ENCODE measurements at places on chromosomes 7 and 10.

DNA sequence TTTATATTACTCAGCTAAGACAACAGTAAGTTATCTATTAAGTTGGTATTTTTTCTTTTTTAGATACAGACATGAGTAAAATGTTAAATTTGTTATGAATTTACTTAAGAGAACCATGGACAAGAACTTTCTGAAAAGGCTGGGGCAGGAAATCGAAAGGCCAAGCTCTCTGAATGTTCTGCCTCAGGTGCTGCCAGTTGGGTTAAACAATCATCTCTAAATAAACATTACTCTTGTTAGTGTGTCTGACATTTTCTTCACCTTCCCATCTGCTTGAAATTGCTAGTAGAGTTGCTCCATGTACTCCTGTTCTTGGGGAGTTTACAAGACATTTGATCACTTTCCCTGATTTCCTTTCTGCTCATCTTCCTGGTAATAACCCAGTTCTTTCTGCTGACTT, 87.5 kb downstream of the ANKRD7 start:
- no peak for DNase-seq

DNA sequence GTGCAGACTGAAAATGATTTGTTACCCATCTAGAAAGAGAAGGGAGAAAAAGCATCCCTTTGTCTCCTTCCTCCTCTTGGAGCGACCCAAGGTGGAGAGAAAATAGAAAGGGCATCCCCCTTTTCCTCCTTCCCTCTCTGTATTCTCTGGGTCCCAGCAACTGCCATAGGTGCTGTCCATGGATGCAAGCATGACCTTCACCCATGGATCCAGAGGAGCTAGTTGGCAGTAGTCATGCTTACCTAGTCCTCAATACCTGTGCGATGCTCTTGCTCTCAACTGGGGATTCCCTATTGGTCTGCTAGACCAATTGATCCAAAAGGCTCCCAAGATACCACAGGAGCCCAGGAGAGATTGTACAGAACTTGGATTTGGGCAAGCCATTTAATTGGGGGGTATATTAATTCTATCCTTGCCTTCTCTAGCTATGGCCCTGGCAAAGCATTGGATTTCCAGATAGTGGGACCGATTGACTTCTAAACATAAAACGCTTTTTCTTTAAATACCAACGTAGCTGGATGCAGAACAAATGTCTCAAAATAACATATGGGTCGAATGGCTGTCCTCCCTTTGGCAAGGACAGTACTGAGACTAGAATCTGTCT, 547.8 kb upstream of the IGFBP3 start:
- no peak for DNase-seq

- no peak for DNase-seq
Observed at GRCh38 chr7:112140600-112140999, 65.6 kb downstream of the DOCK4 start.

- DNase-seq: no peak
Observed at GRCh38 chr10:96984541-96985131, 152.5 kb downstream of the LCOR start.

DNA sequence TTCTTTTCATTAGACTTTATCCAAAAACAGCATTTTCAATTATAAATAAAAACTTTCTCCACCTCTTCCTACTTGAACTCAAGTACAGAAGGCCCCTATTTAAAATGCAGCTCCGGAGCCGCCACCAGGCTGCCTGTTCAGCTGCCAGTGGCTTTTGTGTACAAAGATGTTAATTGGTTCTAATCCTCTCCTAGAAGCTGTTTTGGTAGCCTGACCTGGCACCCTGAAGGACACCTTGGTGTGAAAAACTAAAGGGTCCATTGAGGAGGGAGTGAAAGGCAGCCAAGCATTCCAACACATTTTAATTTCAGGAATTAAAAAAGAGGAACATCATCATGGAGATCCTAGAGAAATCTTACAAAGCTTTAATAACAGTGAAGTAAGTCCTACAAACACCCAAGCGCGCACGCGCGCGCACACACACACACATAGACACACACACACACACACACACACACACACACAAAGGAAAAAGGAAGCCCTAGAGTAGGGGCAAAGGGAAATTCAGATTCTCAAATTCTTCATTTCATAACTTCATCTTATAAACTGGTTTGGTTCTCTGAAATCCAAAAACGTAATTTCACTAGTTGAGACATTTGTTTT, 41.4 kb downstream of the VAX1 start:
- no peak for DNase-seq

GRCh38 chr10:103750836-103751235, 104.5 kb downstream of the SH3PXD2A start:
- no peak for DNase-seq

GRCh38 chr10:119135513-119135881, 30.0 kb downstream of the SFXN4 start:
- DNase-seq: no peak

DNA sequence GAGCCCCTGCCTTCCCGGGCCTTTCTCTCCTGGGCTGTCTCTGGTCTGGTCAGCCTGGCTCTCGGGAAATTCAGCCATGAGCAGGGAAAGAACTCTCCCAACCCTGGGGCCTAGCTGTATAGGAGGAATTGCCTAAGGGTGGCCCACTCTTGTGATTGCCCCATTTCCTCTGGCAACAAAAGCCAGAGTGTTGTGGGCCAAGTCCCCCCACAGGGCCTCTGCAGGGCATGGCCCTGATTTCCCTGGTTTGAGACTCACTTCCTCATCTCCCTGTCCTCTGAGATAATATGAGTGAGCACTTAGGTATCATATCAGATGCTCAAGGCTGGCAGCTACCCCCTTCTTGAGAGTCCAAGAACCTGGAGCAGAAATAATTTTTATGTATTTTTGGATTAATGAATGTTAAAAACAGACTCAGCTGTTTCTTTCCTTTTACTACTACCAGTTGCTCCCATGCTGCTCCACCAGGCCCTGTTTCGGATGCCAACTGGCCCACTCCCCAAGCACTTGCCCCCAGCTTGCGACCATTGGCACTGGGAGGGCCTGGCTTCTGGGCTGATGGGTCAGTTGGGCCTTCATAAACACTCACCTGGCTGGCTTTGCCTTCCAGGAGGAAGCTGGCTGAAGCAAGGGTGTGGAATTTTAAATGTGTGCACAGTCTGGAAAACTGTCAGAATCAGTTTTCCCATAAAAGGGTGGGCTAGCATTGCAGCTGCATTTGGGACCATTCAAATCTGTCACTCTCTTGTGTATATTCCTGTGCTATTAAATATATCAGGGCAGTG, 11.4 kb downstream of the IRF5 start:
- no peak for DNase-seq

DNA sequence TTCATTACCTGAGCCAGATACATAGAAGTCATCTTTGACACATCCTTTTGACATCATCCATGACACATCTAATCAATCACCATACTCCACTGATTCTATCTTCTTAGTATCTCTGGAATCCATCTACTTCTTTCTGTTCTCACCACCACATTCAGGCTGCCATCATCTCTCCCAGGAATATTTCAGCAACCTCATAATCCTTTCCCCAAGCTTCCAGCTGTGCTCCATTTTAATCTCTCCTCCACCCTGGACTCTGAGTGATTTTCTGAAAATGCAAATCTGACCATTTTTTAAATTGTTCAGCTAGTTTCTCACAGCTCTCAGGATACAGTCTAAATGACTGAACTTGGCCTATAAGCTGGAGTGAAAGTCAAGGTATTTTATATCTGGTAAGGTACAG, 2.5 kb upstream of the BTRC start:
- DNase-seq: no peak

- DNase-seq: no peak
Observed at GRCh38 chr10:129258283-129258923, 208.6 kb upstream of the MGMT start.

- no peak for DNase-seq
Observed at GRCh38 chr10:77859865-77860282, 66.7 kb downstream of the DLG5 start.

GRCh38 chr7:4751398-4751947, 23.9 kb upstream of the AP5Z1 start:
- DNase-seq: no peak

DNA sequence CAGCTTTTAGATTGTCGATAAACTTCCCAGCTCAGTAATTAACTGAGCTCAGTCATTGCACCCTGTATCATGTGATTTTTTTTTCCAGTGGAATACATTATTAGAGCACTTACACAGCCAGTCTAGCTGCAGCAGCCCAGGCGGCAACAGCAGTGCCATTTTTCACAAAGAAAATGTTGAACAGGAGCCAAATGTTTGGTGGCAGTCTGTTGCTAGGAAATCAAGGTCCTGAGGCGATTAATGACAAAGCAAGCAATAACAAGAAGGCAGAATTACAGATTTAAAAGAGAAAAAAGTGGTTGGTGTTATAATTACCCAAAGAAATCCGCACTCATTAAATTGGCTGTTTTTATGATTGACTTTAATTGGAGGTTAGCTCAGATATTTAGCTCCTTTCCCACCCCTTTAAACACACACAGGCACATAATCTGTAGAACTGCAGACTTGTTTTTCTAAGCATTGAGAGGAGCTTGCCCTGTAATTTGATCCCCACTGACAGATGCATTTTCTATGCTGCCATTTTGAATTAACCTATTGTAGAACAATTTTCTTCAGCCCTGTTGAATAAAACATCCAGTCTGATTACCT, 267.4 kb downstream of the ADK start:
- no peak for DNase-seq

DNA sequence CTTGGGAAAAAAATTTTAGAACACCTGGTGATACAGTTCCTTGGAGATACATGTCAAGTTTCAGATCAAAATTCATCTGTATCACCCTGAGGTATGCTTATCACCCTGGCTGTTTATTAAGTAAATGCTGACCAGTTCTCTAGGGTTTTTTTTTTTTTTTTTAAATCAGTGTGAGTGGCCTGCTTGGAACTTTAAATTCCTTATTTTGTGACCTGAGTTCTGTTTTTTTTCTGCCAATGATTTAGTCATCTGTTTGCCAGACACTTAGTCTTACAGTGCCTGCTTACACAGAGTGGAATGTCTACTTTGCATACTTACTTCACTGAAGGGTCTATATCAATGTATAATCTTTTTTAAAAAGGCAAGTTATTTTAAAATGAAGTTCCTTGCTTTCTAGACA, 1.8 kb downstream of the TSPAN13 start:
- DNase-seq: no peak

DNA sequence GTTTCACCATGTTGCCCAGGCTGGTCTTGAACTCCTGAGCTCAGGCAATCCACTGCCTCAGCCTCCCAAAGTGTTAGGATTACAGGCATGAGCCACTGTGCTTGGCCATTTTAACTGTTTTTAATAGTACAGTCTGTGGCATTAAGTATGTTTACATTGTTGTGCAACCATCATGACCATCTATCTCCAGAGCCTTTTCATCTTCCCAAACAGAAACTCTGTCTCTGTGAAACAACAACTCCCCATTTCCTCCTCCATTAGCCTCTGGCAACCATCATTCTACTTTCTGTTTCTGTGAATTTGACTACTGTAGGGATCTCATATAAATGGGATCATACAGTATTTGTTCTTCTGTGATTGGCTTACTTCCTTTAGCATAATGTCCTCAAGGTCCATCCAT, 48.3 kb upstream of the SEPHS1 start:
- no peak for DNase-seq

DNA sequence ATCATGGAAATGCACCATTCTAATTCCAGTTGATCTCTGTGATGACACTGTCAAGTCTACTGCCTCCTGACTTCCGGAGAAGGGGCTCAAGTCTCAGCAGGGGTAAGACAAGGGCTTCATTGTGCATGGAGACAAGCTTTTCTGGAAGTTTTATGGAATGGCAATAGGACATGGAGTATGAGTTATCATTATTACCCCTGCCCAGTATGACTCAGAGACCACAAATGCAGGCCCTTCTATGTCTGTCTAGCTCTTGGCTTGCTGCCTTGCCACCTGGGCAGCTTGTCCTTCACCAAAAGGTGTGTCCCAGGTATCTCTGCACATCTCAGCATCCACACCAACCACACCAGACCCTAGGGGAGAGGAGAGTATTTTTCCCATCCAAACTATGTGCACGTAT, 34.9 kb upstream of the KIAA1217 start:
- DNase-seq: no peak

- no peak for DNase-seq
Observed at GRCh38 chr7:111086532-111086931, 4.4 kb upstream of the LRRN3 start.

DNA sequence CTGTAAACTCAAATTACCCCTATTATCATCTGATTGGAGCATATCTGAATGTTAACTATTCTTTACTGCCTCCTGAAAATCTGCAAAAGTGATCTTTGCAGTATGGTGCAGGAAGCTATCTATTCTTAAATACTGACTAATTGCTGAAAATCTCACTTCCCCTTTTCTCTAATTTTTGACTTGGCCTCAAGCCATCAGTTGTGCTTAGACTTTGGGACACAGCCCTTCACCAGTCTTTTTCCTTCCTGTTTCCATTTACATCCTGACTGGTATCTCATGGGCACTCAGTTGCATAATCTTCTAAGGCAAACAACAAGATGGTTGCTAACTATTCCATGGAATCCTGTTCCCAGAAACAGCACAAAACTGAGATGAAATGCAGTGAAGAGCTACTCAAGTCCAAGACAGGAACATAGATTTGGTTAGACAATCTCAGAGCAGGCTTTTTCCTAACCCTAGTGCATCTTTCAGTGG, 228.5 kb downstream of the SORCS1 start:
- no peak for DNase-seq

DNA sequence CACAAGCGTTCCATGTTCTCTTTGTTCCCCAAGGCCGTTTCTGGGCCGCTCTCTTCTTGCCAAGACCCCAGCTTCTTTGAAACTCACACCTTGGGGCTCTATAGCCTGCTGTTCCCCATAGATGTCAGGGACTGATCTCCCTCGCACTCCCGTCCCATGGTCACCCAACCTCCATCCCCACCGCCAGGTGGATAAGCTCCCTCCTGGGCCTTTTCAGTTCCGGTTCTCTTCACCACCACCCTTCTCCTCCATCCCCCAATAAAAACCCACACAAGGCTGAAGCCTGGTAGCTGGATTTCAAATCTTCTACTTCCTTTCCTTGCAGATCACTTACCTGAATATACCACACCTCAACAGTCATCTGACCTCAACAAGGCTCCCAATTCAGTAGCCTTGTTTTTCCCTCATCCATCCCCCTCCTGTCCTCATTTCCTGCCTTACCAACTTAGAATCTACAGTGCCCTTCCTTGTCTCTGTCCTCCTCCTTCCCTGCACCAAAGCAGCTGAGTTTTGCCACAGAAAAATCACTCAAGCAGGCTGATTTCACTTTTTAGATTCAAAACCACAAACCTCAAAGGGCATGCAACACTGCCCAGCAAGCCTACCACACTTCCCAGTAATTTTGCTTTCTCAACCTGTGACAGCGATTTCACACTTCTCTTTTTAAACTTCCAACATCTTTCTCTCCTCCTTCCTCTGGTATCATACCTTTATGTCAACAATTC, 7.7 kb downstream of the SLC37A3 start:
- DNase-seq: no peak

- no peak for DNase-seq
Observed at GRCh38 chr10:26430641-26431163, 7.4 kb upstream of the APBB1IP start.

DNA sequence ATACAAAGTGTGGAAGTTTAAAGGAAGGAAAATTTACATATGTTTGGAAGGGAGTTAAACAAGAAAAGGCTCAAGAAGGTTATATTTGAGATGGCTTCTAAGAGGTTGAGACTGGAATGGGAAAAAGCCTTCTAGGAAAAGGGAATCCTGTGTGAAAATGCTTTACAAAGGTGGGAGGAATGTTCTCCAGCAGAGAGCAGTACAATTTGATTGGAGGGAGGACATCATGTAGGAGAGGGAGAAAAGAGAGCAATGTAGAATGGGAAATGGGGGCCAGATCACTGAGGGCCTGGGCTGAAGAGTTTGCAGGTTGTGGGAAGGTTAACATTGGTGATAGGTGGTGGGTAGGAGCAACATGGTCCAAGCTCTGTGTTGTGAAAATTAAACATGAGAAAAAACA, 366.9 kb downstream of the XPNPEP1 start:
- no peak for DNase-seq
